SK-N-DZ (cell line): ENCODE measurements at places on chromosomes 2 and 18.

GRCh38 chr2:210522399-210522798 is 34.0 kb upstream of the CPS1 start:
- DNase-seq, result no peak

DNA sequence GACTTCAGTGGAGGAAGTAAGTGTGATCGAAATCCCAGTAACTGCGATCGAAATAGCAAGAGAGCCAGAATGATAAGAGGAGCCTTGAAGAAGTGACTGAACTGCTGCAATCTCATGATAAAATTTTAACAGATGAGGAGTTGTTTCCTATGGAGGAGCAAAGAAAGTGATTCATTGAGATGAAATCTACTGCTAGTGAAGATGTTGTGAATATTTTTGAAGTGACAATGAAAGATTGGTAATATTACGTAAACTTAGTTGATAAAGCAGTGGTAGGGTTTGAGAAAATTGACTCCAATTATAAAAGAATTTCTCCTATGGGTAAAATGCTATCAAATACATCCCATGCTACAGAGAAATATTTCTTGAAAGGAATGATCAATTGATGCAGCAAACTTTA is 780.6 kb downstream of the MBD2 start:
- no peak for DNase-seq

DNA sequence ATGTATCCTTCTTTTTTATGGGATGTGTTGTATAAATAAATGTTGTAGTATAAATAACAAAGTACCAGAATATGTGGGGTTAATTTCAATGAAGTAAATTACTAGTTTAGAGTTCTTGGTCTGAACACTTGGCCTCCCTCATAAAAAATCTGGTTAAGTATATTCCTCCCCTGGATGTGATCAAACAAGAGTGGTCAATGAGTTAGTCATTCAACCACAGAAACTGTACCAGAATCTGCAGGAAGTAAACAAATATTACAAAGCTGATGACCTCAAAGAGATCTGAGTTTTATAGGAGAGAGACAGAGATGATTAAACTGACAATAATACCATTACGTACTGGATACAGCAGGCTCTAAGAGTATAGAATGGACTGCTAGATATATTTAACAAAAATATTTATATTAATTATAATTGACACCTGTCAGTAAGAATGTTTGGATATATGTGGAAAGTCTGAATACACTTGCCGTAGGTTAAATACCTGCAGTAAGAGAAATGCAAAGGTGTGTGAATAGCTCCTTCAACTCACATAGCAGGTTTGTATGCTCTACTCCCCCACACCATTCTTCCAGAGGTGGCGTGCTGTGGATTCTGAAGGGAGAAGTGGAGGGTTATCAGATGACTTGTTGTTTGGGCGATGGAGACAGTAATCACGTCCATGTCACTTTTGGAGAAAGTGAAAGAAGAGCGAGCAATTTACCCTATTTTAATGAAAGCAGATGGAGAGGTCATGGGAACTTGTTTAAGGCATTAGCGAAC is 108.3 kb upstream of the LRATD1 start:
- DNase-seq, result no peak

- DNase-seq, result no peak
Observed at GRCh38 chr18:23194997-23195957, 60.0 kb downstream of the CABLES1 start.
